ENCODE measurements at places on chromosomes 3 and 15.

DNA sequence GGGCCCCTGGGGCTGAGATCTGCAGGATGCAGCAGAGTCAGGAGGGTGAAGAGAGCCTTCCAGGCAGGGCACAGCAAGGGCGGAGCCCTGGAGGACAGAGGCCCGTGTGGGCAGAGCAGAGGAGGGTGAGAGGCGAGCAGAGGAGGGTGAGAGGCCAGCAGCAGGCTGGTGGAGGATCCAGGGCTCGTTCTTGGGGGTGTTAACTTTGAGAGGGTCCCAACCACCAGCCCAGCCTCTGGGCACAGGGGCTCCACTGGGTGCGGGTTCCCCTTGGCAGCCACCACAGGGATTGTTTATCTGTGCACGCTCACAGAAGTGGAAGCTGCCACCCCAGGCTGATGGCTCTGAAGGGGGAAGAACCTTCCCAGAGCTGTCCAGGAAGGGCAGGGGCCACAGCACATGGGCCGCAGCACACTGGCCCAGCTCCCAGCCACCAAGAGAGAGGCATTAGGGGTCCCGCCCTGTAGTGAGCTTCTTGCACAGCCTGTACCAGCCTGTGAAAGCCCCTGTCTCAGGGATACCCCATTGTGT lies 9.3 kb upstream of the PLXND1 start:
- no peak for DNase-seq

GRCh38 chr3:13512451-13512850 lies 32.3 kb downstream of the HDAC11 start:
- DNase-seq: no peak

- no peak for DNase-seq
These were observed 109.1 kb upstream of the LRIG1 start for GRCh38 chr3:66609660-66610561.

DNA sequence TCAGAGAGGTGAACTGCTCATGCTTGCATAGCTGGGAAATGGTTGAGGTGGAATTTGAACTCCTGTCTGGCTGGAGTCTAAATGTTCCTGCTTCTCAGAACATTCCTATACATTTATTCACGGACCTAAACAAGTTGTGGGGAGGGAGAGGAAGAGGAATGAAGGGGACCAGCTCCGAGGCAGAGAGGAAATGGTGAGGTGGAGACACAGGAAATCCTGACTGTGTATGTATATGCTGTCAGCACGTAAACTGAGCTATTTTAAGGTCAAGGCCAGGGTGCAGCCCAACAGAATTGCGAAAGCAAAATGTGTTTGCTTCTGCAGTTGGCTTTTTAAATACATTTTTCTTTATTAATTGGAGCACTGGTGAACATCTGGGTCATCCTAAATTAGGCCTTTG lies 74.1 kb upstream of the POMGNT2 start:
- DNase-seq: no peak

DNA sequence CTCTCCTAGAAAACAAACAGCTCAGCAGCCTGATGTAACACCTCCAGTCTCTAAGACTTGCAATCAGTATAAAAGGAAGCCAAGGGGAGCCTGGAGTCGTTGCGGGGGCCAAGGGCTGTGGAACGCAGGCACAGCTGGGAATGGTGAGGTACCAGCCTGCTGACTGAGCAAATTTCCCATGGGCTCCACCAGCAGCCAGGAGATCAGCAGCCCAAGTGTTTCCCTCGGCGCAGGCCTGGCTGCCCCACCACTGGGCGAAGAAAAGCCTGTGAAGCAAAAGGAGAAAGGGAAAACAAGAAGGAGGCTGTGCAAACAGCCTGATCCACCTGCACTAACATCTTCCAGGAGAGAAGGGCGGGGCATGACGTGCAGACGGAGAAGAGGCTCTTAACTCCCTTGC lies 155.3 kb downstream of the SHQ1 start:
- DNase-seq: no peak

DNA sequence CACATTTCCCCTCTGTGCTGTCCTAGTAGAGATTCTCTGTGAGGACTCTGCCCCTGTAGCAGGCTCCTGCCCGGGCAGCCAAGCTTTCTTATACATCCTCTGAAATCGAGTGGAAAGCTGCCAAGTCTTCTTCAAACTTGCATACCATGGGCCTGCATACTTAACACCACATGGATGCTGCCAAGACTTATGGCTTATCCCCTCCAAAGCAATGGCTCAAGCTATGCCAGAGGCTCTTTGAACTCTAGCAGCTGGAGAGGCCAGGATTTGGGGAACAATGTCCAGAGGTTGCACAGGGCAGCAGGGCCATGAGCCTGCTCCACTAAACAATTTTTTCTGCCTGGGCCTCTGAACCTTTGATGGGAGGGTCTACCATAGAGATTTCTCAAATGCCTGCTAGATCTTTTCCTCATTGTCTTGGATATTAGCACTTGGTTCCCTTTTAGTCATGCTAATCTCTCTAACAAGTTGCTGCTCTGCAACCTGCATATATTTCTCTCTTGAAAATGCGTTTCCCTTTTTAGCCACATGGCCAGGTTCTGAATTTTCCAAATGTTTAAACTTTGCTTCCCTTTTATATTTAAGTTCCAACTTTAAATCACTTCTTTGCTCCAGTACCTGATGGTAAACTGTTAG lies 6.1 kb upstream of the PLSCR4 start:
- no peak for DNase-seq

DNA sequence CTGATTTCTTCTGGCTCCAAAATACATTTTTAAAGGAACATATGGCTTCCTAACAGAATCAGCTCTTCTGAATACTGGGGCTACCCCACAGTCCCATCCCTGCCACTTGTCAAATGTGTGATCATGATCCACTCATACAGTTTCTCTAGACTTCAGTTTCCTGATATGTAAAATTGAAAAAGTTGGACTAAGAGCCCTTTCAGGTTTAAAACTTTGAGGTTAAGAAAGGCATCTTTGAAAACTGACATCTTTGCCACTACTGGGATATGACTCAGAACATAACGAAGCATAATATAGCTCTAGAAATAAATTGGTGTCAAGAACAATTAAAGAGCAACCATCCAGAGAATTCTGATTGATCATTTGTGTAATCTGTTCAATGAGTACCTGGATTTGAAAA lies 248.3 kb downstream of the IL5RA start:
- DNase-seq: no peak

DNA sequence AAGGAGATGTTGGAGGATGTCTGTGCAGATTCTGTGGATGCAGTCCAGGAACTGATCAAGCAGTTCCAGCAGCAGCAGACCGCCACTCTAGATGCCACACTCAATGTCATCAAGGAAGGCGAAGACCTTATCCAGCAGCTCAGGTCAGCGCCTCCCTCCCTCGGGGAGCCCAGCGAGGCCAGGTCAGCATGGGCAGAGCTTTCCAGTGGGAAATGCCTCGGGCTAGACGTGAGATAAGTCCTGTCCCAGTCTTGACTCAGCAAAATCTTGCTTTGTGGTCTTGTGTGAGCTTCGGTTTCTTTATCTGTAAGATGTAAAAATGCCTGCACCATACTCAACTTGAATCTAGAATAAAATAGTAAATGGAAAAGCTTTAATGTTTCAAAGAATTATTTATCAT lies 335.1 kb upstream of the UMPS start:
- no peak for DNase-seq

GRCh38 chr3:152301745-152302181 lies 33.0 kb downstream of the MBNL1 start:
- no peak for DNase-seq

DNA sequence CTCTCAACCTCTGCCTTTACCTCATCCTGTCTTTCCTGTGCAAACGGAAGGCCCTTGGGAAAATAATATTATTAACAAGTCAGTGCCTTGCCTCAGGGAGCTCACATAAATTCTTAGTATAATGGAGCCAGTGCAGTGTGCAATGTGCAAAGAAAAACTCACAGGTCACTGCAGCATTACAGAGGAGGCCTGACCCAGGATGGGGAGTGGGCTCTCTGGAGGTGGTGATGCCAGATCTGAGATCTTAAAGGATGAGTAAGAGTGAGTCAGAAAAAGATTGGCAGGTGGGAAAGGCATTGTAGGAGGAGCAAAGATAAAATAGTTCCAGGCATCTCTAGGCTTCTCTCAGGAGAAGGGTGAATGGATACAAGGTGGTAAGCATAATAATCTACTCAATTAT lies 185.6 kb upstream of the ADAMTS9 start:
- no peak for DNase-seq

Measured in activated CD4-positive, alpha-beta T cell treated with anti-CD3 and anti-CD28 coated beads for 24 hours (primary cell).